Dermis microvascular lymphatic vessel endothelial cell (primary cell): ENCODE measurements at places on chromosomes 11 and 22.

GRCh38 chr11:32259641-32260081, 168.8 kb downstream of the RCN1 start:
- DNase-seq, result no peak

DNA sequence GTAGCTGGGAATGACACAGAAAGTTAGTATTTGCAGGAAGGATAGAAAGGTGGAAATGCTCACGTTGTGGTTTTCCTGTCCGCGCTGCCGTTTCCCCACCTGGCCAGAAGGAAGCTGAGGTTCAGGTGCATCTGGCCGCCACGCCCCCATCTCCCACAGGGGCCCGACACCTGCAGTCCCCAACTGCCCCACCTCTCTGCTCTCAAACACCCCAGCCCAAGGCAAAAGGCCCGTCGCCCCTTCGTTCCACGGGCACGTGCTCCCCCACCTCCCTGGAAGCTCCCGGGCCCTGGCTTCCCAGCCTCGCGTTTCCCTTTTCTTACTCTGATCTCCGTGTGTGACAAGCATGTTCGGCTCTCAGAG, 985.1 kb downstream of the BRD1 start:
- no peak for DNase-seq

DNA sequence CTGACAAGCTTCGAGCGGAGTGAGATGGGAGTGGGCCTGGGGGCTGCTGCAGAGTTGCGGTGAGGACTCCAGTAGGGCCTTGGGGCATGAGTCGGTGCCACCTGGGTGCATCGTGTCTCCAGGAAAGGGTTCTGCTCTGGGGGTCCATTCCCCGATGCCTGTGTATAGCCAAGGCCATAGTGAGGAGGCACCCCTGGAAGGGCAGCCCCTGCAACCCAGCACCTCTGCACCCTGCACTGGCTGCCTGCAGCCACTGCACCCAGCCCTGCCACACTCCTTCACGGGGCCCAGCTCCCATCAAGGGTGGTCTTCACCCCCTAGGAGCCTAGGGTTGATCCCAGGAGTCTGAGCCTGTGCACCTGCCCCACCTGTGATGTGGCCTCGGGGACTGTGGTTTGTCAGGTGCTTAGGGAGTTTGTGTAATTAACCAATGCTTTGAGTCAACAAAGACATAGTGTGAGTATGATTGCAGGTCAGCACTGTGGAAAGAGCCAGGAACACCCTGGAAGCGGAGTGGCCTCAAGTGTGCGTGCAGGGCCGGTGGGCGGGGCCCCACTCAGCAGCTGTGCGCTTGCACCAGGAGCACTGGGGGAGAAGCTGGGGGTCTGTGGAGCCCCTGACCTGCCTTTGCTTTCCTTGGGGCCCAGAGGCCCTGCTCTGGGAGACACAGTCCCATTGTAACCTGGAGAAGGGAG, 1299.3 kb downstream of the BRD1 start:
- no peak for DNase-seq

DNA sequence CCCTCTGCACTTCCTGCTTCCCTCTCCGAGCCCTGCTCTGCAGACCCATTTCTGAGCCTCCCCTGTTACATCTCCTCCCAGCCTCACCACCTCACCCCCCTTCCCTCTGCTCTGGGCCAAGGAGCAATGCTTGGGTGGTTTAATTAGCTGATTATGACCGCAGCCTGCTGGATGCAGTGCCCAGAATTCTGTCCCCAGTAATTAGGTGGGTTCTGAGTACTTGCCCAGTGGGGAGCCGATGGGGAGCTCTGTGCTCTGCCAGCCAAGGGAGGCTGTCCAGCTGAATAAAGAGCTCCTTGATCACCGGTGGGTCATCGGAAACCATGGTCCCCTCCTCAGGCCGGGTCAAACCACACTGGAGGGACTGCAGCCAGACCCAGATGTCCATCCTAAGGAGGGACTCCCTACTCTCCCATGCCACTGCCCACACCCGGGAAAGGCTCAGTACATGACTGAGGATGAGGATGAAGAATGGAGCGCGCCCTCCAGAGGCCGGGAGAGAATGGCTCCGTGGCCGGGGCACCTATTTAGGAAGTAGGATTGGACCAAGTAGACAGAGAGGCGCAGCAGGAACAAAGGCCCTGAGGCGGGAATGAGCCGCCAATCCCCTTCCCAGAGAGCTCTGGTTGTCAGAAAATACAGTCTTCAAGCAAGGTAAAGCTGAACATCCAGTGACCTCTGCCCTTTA, 9.1 kb downstream of the ARRB1 start:
- no peak for DNase-seq

GRCh38 chr22:44894782-44895181, 115.0 kb downstream of the PHF21B start:
- no peak for DNase-seq

- DNase-seq, result no peak
Measured at GRCh38 chr11:7196396-7197146, 55.1 kb upstream of the SYT9 start.

DNA sequence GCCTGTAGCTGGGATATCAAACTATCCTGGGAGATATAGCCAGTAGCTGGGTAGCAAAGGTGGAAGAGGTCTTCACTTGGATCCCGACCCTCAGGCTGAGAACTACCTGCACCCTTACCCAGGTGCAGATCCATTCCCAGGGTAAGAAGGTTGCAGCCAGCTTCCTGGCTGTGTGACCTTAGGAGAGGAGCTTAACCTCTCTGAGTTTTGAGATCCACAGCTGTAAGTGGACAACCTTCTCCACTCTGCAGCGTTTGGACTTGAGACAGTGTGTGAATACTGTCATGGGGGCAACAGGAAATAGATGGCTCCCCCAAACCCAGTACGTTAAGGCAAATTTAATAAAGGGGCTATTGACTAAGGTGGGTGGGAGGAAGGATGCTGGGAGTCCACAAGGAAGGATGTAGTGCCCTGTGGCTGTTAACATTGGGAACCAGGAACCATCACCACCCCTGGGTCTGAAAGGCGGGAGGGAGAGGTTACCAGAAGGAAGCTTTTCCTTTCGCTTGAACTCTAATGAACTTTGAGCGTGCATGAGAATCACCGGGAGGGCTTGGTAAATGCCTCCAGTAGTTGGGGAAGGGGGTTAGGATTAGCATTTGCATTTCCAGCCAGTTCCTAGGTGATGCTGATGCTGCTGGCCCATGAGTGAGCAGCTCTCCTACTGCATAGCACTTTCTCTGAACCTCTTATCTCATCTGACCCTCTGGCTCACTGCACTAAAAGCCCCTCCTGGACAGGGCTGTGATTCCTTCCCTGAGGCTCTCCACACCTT, 24.4 kb downstream of the SGSM1 start:
- DNase-seq, result no peak

DNA sequence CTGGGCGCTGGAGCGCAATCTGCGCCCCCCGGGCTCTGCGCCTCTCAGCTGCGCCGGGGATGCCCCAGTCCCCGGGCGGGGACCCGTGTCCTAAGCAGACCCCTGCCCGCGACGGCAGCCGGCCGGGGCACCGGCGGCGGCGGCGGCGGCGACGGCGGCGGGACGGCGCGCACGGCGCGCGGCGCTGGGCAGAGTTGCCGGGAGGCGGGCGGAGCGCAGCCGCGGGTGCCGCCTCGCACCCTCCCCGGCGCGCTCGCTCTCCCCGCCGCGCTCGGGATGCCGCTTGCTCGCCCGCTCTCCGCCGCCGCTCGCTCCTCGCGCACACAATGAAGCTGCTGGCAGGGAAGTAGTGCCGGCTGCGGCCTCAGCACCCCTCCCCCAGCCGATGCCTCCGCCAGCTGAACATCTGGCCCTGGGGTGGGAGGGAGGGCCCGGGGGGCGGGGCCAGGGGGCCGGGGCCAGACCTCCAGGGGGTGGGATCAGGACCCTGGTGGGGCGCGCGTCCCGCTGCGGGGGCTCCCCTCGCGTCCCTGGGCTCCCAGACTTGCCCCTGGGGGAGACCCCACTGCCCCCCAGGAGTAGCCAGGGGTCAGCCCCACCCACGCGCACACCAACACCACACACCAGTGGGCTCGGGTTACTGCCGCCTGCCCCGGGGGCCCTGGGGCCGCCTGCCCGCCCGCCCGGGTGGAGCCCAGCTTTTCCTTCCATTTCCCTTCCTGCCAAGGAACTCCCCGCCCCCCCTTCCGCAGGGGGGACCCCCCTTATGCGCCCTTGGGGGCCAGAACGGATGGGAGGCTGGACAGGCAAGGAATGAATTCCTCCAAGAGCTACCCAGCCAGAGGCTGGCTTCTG, at the start of gene RCOR2:
TSS of gene RCOR2 (minus strand) at position 328 of the 855 bp plus-strand sequence. CDS start 708 bp downstream, outside the sequence.
- peak; percentile 39 for DNase-seq

DNA sequence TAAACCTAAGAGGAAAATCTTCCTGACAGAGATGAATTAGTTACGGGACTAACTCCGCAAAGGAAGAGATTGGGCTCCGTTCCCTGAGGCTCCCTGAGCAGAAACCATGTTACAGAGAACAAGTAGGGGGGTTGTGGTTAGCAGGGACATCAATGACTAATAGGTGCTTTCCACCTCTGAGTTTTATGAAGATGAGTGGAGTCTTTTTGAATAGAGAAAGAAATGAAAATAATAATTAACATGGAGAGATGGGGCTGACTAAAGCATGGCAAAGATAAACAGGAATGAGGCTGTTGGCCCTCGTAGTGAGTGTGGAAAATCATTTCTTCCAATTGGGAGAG, 47.5 kb upstream of the PICALM start:
- peak; percentile 52 for DNase-seq

DNA sequence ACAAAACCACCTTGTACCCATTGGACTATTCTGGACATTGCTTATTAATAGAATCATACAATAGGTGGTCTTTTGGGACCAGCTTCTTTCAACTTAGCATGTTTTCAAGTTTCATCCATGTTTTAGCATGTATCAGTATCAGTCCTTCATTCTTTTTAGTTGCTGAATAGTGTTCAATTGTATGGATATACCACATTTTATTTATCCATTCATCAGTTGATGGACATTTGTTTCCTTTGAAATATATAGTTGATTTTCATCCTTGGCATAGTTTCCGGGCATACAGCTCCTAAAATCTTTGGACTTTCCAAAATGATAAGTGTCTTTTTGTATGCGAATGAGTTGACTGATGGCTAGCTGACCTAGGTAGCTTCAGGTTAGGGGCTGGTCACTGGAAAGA, 12.2 kb downstream of the PPP6R3 start:
- DNase-seq, result no peak

- DNase-seq, result no peak
Measured at GRCh38 chr22:50061141-50061823, 3.2 kb upstream of the TTLL8 start.

DNA sequence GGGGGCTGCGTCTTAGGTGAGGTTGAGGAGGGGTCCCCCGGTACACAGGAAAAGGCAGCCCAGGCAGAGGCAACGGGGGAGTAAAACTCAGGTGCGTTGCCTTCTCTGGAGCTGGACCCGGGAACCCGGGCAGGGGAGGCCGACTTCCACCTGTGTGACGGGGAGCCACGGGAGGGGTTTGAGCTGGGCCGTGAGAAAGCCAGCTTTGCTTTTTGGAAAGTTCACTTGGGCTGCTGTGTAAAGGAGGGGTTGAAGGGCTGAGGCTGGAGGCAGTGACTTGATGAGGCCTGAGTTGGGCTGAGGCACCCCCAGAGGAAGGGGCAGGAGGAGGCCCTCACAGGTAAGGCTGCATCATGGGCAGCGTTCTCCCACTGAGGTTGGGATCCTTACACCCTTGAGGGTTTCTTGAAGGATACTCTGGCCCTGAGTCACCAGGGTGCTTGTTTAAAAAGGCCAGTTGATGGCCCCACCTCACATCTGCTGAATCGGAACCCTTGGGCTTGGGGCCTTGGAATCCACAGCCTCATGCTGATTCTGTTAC, 47.2 kb downstream of the CHRDL2 start:
- no peak for DNase-seq

DNA sequence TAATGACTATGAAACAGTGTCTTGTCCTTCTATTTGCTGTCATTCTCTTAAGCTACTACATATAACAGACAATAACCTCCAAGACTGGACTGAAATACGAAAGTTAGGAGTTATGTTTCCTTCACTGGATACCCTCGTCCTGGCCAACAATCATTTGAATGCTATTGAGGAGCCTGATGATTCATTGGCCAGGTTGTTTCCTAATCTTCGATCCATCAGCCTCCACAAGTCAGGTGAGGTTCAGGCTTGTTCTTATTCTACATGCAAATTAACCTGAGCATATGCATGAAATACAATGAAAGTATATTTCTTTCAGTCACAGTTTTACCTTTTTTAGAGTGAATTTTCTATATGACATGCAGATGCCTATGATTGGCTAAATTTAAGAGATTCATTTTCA, 31.2 kb downstream of the TBCEL start:
- DNase-seq, result no peak

DNA sequence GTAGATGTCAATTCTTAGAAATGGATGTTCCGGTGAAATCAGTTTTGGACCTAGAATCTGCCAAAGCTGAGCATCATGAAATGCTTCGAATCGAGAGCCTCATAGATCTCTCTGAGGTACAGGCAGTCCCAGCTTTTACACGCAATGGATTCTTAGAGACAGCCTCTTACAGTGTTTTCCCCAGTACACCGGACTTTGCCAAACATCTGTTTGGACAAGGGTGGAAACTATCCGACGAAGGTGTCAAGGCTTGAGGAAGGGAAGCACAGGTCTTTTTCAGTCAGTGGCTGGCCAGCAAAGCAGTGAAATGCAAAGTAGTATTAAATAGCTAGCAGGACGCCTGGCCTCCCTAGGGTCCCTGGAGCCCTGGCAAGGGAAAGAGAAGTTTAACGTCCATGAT, 4.9 kb downstream of the GRK3 start:
- no peak for DNase-seq

- no peak for DNase-seq
Measured at GRCh38 chr11:128455766-128456165, 131.6 kb downstream of the ETS1 start.

DNA sequence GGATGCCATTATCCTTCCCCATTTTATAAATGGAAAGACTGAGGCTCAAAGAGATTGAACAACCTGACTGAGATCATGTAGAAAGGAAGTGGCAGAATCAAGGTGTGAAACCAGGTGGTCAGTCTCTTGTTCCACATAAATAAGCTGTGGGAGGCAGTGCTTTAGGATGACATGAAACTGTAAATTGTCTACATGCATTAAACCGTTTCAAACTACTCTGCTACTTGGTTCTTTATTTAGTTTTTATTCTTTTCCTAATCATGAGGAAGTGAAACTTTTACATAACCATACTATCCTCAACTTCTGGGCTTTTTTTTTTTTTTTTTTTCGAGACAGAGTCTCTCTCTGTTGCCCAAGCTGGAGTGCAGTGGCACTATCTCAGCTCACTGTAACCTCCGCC, 34.9 kb downstream of the CADM1 start:
- no peak for DNase-seq

DNA sequence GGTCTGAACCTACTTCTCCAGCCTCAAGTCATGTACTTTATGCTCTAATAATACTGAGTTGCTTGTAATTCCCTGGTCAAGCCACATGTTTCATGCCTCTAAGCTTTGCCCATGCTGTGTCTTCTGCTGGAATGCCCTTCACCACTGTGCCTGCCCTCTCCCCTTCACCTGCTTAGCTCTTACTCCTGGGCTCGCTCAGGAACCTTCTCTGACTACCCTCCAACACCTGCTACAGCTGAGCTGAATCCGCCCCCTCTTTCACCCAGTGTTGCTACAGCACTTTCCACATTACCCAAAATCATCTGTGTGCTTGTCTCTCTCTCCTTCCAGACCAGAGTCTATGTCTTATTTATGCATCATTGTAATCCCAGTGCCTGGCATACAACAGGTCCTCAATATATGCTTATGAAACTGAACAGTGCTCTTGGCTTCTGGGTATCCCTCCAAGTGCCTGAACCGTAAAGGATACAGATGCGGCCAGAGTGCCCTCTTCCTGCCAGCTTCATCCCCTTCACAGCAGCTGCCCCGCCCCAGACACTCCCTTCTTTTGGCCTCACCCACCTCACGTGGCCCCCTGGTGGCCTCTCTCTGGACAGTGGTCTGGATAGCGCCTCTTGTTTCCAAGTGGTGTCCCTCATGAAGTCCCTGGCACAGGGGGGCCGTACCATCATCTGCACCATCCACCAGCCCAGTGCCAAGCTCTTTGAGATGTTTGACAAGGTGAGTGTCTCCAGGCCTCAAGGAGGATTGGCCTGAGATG, 7.1 kb downstream of the ABCG4 start:
- peak; percentile 39 for DNase-seq
